Gastroesophageal sphincter (tissue), 4 donors: ENCODE measurements at places on chromosomes 13 and 19. TPM values are rescaled to one million over a fixed set of nuclear protein-coding genes. Genes with fewer than 3 reads are reported as not detected.

SLC5A5 gene
- not detected for total RNA-seq

DNA sequence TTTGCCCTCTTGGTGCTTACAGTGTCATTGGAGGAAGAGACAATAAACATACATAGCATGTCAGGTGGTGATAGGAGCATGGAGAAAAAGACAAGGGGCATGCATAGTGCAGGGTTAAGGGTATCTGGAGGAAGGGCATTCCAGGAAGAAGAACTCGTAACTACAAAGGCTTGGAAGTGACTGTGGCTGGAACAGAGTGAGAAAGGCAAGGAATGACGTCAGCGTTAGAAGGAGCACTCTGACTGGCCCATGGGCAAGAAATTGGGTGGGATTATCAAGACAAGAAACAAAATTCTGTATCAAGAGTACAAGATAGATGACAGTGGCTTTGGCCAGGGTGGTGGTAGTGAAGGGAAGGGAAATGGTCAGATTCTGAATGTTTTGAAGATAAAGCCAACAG, 11.2 kb downstream of the SMIM17 start:
- H3K27ac ChIP-seq = no peak overlapping the region
- H3K4me1 ChIP-seq = no peaks in the 10 kb centered on the region
- no peaks in the 10 kb centered on the region for H3K27me3 ChIP-seq
- no peak for ATAC-seq
- no peaks in the 10 kb centered on the region for H3K36me3 ChIP-seq
- no peak overlapping the region for H3K4me3 ChIP-seq

DNA sequence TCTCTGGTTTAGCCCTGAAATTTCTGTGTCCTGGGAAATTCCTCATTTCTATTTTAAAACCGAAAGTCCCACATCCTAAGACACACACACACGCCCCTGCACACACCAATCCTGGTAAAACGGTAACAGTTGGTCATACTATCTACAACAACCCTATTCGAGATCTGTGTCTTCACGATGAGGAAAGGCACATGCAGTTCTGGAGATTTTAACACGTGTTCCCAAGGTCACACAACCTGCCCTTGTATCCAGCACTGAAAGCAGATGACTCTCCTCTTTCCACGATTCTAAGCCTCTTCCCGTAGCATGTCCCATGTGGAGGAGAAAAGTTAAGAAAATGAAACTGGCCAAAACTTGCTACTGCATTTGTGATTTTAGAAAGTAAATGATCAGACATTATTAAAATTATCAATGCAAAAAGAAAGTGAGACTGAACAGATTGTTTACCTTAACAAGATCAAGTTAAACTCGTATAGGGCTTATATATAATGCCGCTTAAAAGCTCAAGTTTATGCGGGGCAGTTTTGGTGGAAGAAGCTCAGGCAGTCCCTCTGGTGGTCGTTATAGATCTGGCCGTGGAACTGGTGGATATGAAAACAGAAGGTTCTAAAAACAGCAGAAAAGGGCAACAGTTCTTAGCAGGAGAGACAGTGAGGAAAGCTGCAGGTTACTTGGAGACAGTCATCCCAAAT, 32.7 kb downstream of the VSTM1 start:
- H3K4me1 ChIP-seq = no peaks in the 10 kb centered on the region
- no peaks in the 10 kb centered on the region for H3K36me3 ChIP-seq
- H3K4me3 ChIP-seq = no peak overlapping the region
- ATAC-seq = no peak

- H3K4me3 ChIP-seq = no peak overlapping the region
- H3K36me3 ChIP-seq = no peaks in the 10 kb centered on the region
- peaks cover under 1% of the 10 kb centered on the region for H3K4me1 ChIP-seq
- no peak overlapping the region for H3K27ac ChIP-seq
- peaks cover 81% of the 10 kb centered on the region for H3K27me3 ChIP-seq
Observed at GRCh38 chr19:33678796-33679585, 57.2 kb downstream of the CHST8 start.

GRCh38 chr19:51002089-51002532, 707 bp upstream of the KLK8 start:
- H3K4me1 ChIP-seq = no peaks in the 10 kb centered on the region
- H3K27me3 ChIP-seq = peaks cover 84% of the 10 kb centered on the region
- H3K4me3 ChIP-seq = no peak overlapping the region
- no peaks in the 10 kb centered on the region for H3K36me3 ChIP-seq
- no peak overlapping the region for H3K27ac ChIP-seq
